Activated T-cell treated with anti-CD3 and anti-CD28 coated beads, Interleukin-2, amount 50 U/mL, for 72 hours (primary cell): ENCODE measurements at places on chromosomes 4 and X.

DNA sequence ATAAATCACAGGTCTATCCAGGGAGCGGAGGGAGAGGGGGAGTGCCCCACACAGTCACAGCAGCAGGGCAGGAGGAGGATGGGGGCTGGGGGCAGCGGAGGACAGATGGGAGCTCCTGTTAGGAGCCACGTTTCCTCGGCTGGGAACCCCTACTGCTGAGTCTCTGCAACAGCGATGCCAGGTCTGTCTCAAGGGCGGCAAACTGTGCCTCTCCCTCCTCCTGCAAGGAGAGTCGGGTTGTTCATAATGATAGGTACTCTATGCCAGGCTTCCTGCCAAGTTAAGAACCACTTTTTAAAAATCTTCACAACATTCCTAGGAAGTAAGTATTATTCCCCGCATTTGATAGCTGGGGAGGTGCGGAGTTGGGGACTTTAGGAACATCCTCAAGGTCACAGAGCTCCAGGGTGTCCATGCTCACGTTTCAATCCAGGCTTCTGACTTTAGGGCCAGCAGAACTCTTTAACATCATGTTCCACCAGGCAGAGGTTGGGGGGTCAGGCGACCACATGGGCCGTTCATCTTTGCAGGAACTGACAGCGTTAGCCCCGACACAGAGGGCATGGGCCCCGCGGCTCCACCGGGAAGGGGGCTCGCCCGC lies 98.3 kb upstream of the MAML3 start:
- peak overlapping the region; percentile 74 for H3K4me3 ChIP-seq
- peak overlapping the region; percentile 41 for H3K27ac ChIP-seq
- peaks cover 23% of the 10 kb centered on the region for H3K27me3 ChIP-seq

- no peak overlapping the region for H3K4me3 ChIP-seq
- peaks cover 12% of the 10 kb centered on the region for H3K4me1 ChIP-seq
- peaks cover 31% of the 10 kb centered on the region for H3K27me3 ChIP-seq
- no peak overlapping the region for H3K27ac ChIP-seq
- DNase-seq: peak; percentile 17
Measured at GRCh38 chr4:15920723-15921591, 17.6 kb downstream of the FGFBP1 start.

GRCh38 chr4:98094118-98094517 lies 49.2 kb downstream of the STPG2 start:
- H3K4me1 ChIP-seq: no peaks in the 10 kb centered on the region
- no peak overlapping the region for H3K4me3 ChIP-seq
- peaks cover 2% of the 10 kb centered on the region for H3K36me3 ChIP-seq
- H3K27me3 ChIP-seq: no peaks in the 10 kb centered on the region

DNA sequence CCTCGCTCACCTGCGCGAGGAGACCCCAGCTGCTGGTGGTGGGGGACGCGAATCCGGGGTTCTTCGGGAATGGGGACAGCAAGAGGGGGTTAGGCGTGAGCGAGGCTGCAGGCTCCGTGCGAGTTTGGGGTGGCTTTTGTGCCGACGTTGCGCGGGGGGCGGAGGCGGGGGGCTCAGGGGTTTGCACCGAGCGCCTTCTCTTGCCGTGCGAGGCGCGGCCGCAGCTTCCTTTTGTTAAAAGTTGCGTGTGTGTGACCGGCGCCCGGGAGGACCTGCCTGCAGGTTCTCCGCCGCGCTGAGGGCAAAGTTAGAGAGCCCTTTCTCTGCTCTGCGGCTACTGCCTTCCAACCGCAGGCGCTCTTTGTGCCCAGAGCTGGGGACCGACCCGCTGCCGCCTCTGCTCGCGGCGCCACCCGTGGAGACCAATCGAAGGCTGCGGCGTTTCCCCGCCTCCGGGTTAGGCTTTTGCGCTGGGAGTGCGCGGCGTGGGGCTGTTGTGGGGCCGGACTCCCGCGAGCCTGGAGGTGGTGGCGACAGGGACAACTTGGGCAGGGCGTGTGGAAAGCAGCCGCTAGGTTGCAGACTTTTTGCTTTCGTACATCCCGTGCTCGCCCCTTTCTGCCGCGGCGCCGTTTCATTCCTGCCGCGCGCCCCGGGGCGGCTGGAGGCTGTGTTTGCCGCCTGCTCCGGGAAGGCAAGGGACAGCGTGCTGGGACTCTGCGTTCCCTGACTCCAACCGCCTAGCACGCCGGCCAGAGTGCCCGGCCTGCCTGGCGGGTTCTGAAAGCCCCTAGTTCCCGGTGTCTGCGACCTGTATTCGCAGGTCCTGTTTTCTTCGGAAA lies 716 bp downstream of the KIT start:
- peaks cover 43% of the 10 kb centered on the region for H3K27me3 ChIP-seq
- peak overlapping the region; percentile 81 for H3K4me3 ChIP-seq
- DNase-seq: peak; percentile 28
- peaks cover 13% of the 10 kb centered on the region for H3K4me1 ChIP-seq

- no peak for DNase-seq
- H3K36me3 ChIP-seq: no peaks in the 10 kb centered on the region
- no peak overlapping the region for H3K27ac ChIP-seq
- H3K27me3 ChIP-seq: no peaks in the 10 kb centered on the region
- H3K4me3 ChIP-seq: peak overlapping the region; percentile 46
Measured at GRCh38 chrX:9642270-9642995, 123.2 kb downstream of the GPR143 start.

DNA sequence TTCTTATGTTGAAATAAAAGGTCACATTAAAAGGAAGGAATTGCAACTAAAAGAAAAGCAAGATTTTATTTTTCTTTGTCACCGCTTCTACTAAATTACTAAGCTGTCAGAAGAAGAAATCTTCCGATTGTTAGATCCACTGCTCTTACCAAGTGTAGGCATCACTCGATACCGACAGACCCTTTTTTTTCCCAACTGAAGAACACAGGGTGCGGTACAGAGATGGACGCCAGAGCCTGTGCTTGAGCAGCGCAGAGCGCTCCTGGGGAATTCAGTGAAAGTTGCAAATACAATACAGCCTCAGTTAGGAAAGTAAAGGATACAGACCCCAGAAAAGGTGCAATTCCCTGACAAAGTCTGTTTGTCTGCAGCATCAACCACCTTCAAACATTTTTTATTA lies 94.9 kb upstream of the WDR17 start:
- H3K36me3 ChIP-seq: no peaks in the 10 kb centered on the region
- no peaks in the 10 kb centered on the region for H3K4me1 ChIP-seq

GRCh38 chr4:55568905-55569504 lies 22.3 kb upstream of the CLOCK start:
- peaks cover 6% of the 10 kb centered on the region for H3K4me1 ChIP-seq
- H3K27ac ChIP-seq: no peak overlapping the region
- peaks cover 6% of the 10 kb centered on the region for H3K27me3 ChIP-seq
- H3K4me3 ChIP-seq: no peak overlapping the region
- no peak for DNase-seq
